ENCODE measurements at places on chromosomes 3 and 15.

- DNase-seq = no peak
These were observed 3.0 kb downstream of the MEF2A start for GRCh38 chr15:99568625-99569352.

DNA sequence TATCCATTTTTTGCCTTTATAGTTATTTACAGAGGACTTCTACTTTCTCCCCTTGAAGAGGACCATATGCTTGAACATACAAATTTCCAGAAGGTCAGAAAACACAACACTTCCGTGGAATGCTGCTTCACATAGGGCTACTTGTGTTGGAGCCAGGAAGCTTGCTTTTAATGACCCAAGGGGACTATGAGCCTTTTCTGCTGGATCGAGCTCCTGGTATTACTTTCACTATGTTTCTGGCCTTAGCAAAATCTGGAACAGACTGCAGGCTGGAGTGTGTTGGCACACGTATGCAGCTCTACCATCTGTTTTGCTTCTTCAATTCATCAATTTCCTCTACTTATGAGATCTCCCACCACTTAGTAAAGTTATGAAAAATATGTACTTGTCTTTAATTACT, 69.3 kb upstream of the CBLB start:
- DNase-seq = no peak

DNA sequence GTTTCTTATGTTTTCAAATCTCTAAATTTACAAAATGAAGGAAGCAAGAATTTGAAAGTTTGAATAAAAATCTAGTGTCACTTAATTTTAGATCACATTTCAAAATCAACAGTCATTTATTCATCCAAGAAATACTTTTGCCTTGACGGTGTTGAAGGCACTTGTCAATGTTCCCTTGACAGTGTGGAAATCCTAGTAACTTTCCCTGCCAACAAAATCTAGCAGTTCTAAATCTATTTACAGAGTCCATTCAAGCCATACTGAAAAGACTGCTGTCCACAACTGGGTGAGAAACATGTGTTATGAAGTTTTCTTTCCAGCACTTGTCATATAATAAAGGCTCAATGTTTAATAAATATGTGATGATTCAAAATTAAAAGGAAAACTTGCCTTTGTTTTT, 8.6 kb upstream of the MAP2K5 start:
- no peak for DNase-seq

DNA sequence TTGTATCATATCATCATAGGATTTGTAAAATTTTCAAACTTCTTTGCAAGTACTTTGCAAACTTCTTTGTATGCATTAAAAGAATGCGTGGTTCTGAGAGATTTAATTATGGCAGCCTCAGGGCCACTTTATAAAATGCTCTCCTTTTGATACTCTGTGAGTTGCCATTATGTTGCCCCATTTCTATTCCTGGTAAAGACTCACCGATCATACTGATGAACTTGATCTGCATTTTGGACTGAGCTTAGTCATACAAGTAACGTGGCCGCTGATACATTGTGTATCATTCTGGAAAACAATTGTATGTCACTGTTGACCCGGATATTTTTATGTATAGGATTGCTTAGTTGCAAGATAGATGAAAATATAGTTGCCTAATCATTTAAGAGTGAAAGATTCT, 38.8 kb downstream of the AKAP13 start:
- no peak for DNase-seq

GRCh38 chr3:79973917-79974595, 206.3 kb upstream of the ROBO1 start:
- no peak for DNase-seq

DNA sequence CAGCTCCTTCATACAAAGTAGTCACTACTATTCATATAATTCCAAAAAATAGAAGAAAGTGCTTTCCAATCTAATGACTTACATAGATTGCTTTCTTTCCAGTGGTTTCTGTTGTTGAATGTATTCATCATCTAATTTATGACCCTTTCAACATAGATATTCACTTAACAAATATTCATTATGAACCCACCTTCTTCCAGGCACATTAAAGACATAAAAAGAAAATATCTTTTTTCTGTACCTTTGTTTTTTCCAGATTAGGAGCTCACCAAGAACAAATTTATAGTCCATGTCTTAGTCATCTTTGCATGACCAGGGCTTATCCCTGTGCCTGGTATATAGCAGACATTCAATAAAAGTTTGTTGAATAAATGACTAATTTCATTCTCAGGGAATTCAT, 32.4 kb upstream of the PDZRN3 start:
- no peak for DNase-seq

- no peak for DNase-seq
These were observed 47.2 kb upstream of the SMAD6 start for GRCh38 chr15:66654739-66655375.

GRCh38 chr3:127951276-127951675, 36.2 kb downstream of the KBTBD12 start:
- no peak for DNase-seq

GRCh38 chr3:149203758-149204157, 17.9 kb downstream of the CP start:
- DNase-seq = no peak

DNA sequence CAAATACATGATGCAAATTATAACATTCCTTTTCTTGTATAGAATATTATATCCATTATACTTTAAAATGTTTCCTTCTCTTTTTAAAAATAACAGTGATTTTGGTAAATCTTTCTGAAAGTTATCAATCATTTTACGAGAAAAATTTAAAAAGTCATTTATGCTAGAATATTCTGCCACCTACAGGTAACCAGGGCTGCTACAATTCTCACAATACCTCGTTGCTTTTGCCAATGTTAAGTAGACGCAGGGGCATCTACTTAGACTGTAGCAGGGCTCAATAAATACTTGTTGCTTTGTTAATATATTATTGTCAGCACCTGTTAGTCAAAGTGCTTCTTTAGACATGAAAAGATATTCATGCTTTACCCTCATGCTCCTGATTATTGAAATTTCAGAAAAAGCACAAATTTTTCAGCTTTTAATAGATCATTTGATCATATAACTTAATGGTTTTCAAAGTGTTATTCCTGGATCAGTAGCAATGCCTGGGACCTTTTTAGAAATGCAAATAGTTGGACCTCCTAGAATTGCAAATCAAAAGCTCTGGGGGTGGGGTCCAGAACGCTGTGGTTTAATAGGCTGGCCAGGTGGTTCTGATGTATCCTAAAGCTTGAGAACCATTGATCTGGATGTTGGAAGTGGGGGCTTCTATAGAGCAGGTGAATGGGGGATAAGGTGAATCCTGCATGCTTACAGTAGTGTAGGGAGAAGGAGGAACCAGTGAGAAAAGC, 223.6 kb upstream of the PDZRN3 start:
- no peak for DNase-seq

DNA sequence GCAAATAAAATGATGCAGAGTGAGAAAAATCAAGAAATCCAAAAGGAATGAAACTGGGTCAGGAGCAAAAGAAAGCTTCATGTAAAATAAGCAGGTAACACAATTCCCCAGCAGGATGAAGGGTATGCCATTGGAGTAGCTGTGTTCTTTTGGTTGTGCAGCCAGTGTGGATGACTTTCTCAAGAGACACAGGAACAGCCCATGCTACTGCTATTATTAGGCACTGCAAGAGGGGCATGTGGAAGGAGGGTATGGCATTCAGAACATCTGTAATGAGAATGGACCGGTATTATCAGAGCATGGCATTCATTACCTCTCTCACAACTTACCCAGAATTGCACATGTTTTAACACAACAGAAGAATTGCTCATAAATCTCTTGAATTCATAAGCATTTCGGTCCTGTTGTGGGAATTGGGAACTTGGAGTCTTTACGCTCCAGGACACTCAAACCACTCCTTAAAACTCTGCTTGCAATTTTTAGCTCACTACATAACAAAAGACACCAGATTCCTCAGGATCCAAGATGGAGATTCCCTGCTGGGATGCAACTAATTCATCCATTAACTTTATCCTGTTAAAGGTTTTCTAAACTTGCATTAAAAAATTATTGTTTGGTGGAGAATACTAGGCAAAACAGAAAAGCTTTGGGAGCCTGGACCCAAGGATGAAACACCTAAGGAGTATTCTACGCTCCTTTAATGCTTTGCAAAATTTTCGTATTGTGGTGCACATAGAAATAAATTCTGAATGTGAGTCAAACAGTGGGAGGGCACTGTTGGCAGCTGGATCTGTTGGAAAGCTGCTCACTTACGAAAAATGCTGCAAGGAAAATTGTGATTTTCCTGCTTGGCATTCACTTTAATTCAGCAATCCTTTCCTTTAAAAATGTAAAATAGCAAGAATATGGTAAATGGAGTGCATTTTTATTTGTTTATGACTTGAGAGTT, 34.6 kb upstream of the CDIN1 start:
- DNase-seq = no peak

DNA sequence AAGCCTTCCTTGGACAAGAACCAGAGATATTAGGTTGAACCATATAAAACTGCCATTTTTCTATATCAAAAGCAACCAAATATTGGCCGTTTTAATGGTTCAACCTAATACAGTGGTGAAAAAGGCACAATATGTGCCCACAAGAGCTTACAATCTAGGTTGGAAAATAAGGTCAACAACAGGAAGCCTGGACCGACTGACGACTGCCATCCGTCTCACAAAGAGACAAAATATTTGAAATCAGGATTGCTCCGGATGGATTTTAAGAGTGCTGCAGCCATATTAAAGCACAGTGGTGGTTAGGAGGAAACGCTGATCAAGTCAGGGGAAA, 1.4 kb downstream of the AHSG start:
- DNase-seq = no peak

DNA sequence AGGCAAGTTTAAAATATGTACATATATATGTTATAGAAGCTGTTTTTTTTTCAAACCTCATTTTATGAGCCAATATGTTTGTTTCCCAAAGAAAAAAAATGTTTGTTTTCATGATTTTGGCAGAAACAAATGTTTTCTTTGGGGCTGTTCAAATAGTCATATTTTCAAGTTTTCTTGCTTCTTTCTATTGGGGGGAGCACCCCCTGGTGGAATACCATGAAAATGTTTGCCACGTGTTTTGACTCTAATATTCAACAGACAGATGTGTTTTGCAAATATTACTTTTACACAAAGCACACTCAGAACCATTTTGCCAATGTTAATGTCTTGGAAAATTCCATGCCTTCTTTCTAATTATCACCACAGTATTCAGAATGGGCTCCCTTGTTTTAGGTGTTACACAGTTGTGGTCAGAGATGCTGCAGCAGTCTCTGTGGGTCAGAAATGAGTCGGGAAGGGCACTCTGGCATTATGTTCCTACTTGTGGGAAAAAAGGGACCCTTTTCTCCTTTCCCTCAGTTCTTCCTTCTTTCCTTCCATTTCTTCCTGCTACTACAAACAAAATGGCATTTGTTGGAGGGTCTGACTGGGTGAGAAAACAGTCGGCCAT, 817.0 kb downstream of the TUSC7 start:
- DNase-seq = no peak

GRCh38 chr15:68784206-68784605, 36.5 kb downstream of the ANP32A start:
- no peak for DNase-seq

DNA sequence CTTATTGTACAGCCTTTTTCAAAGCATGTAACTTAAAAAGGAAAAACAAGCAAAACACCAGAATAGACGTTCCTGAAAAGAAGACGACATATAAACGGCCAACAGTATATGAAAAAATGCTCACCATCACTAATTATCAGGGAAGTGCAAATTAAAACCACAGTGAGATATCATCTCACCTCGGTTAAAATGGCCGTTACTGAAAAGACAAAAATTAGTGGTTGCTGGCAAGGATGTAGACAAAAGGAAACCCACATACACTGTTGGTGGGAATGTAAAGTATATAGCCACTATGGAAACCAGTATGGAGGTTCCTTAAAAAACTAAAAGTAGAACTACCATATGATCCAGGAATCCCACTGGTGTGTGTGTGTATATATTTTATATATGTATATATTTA, 64.5 kb upstream of the MLF1 start:
- DNase-seq = no peak

DNA sequence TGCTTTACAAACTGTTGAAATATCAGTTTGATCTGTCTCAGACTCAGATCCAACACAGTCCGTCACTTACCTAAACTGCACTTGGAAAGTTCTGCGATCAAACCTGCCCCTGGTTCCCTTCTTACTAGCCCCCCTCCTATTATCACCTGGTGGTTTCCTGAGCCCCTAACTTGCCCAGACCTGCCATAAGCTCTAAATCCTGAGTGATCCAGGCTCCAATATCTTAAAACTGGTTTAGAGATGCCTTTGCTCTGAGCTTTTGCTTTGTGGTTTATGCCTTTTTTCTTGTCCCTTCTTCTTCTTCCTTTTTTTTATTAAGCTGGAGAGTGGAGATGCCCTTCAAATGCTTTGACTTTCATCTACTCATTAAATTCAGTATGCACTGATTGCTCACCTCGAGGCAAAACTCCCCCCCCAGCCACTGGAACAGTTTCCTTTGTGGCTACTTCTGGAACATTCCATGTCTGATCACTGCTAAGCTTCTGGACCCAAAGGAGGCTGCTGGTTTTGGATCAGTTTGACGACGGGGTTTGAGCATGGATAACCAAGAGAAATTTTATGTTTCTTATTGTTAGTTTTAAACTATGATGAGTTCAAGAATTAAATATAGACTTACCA, 3.5 kb upstream of the ITGB5 start:
- no peak for DNase-seq

- DNase-seq = no peak
These were observed 132.7 kb upstream of the RGMA start for GRCh38 chr15:93221759-93222158.

DNA sequence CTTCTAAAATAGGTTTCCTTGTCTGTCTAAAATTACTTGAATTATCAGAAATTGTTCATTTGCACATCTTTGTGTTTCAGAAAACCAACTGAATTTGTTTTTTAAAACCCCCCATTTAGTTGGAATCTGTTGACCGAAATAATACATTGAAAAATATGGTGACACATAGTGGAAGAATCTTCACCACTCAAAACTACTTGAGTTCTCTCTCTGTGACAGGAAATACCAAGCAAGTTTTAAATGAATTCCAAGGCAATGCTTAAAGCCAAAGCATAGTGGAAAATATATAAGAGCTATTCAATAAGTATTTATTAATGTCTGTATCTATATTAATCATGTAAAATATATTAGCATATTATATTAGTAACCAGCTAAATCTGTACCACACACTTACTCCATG, 224.9 kb upstream of the COL8A1 start:
- DNase-seq = peak; percentile 45

GRCh38 chr15:81939604-81940440, 106.0 kb downstream of the MEX3B start:
- DNase-seq = no peak

All from HTR-8/SVneo (cell line).